EH (cell line): ENCODE measurements at places on chromosomes 7 and 10.

DNA sequence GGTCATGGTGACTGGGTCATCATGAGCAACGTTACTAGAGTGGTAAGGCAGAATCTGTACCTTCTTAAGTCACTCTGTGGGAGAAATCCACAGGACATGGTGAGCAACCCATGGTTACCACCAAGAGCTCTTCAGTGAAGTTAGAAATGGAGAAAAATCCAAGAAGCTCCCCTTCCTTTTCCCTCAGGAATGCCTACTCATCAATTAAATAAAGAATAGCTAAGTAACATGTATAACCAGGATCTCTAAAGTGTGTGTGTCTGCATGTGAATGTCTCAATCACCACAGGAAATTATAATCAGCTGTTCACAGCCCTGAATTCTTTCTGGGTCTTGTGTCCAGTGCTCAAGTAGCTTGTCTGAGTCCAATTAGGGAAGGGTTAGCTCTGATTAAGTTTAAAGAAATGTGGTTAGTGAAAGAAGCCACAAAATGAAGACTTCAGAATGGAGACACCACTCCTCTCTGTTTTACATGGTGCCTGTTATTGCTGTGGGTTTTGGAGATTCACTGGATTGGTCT lies 73.2 kb downstream of the SEM1 start:
- DNase-seq, result peak; percentile 57

GRCh38 chr10:48431871-48432270 lies 125.4 kb downstream of the MAPK8 start:
- DNase-seq, result no peak

- peak; percentile 14 for DNase-seq
Measured at GRCh38 chr10:130141460-130141859, 5.3 kb downstream of the GLRX3 start.

GRCh38 chr7:141477865-141478264 lies 73.3 kb upstream of the AGK start:
- peak; percentile 22 for DNase-seq

- DNase-seq, result peak; percentile 73
Measured at GRCh38 chr7:111364413-111364812, 197.9 kb downstream of the IMMP2L start.

DNA sequence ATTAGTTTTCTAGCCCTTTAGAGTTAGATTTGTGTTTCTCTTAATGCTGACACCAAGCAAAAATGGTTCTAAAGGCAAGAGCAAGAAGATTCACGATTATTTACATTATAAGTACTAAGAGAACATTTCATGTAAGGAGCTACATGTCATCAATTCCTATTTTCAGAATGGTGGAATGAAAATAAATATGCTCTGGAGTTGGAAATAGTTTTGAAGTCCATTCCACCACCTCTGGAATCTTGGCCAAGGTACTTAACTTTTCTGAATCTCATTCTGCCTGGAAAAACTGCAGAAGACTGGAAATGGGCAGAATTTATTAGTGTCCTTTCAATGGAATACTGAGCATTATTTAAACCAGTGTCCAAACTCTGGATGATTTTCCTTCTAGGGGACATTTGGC lies 125.1 kb upstream of the RAB11FIP2 start:
- DNase-seq, result no peak

DNA sequence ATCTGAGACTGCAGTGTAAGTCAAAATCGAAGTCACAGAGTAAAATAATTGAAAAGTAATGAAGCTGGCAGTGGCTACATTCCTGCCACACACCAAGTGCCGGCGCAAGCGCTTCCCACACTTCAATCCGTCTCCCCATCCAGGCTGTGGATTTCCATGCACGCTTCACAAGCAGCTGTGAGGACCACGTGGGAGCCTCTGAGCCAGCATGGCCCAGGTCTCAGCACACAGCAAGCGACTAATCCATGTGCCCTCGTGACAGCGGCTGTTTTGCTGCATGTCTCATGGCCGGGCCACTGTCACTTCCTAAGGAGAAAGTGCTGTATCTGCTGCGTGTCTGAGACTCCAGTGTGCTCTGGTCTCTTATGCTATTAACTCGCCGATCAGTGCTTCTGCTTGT lies 566.9 kb downstream of the DNAJB6 start:
- no peak for DNase-seq
